HuH-7 (cell line): ENCODE measurements at places on chromosomes 6 and 20.
A peak's percentile ranks its signal among the peaks of the same experiment; 100 is the strongest.

DNA sequence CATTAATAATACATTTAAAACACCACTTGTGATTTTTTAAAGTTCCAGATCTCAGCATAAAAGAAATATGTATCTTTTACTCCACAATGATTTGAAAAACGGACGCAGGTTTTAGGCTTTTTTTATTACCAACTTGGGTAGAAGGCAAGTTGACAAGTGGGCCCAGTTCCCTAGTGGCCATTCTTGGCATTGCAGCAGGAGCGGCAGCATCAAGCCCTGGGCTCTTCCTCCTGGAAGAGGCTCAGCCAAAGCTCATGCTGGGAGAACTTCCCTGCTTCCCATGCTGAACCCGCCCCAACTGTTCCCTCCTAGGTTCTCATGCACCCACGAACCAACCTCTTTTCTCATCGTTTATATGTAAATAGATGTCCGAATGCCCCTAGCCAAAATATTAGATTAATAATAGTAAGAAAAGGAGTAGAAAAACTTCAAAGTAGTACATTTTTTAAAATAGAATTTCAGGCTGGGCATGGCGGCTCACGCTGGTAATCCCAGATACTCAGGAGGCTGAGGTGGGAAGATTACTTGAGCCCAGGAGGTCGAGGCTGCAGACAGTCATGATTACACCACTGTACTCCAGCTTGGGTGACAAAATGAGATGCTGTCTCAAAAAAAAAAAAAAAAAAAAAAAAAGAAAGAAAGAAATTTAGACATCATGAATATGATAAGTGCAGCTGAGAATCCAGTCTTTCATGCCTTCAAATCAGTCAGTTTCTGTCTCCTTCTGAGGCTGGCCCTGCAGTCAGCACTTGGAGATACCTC, 18.2 kb upstream of the MYB start:
- DNase-seq: peak; percentile 59

DNA sequence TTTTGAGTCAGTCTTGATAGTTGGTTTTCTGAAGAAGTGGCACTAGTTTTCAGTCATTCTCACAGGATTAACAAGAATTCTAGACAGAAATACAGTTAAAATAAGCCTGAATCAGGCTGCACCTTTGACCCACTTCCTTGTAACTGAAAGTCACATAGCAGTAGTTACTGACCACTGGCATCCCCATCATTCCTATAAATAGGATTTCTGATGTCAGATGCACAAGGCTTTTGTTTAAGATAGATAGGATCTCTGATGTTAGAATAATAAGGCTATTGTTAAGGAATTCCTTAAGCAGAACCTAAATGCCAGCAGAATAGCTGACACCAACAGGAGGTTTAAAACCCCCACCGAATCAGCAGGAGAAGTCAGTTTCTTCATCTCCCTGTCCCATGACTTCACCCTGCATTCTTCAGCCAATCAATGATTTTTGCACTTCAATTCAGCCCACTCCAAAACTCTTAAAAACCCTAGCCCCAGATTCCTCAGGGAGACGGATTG, 30.6 kb upstream of the ZBTB24 start:
- DNase-seq: no peak

GRCh38 chr6:5314191-5314865, 53.0 kb downstream of the FARS2 start:
- no peak for DNase-seq

- DNase-seq: no peak
Measured at GRCh38 chr20:50230871-50231560, 40.4 kb downstream of the CEBPB start.

DNA sequence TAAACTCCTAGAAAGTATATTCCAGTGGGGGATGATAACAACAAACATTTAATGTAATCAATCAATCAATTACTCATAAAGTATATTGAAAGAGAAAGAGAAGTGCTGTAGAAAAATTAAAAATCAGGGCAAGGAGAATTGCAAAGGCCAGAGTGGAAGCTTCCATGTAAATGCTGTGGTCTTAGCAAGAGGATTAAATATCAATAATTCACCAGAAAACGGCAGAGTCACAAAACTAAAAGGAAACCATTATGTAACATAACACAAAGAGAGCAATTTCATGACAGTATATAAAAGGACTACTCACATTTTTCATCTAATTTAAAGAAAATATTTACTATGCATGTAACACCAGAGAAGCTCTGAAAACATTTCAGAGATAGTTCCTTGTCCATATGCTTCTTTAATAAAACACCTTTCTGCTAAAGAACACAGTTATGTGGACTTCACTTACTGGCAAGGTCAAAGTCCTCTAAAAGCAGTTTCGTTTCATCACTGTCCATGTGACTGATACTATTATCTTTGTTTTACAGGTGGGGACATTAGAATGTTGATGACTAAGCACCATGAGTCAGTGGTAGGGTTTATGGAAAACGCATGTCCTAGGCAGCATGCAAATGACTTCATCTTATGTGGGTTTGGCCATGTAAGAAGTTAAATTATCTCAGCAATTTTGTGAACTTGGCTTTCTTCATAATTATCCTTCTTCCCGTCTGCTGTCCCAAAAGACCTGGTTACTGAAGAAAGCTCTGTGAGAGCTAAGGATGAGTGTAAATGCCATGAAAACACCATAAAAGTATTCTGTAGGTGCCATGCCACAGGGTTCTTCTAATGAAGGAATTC, 185.8 kb upstream of the TENT5A start:
- peak; percentile 16 for DNase-seq

GRCh38 chr20:60095456-60095855, 137.2 kb downstream of the CDH26 start:
- no peak for DNase-seq
